WTC11 (cell line): ENCODE measurements at places on chromosomes 11 and 22. TPM values are rescaled to one million over a fixed set of nuclear protein-coding genes. Genes with fewer than 3 reads are reported as not detected.

Gene PATE2
- total RNA-seq, result not detected in 3 replicates

Gene DSCAML1
- 0.25 to 0.90 TPM (median 0.82 TPM) in 3 replicates for total RNA-seq

Gene DLG2
- 12.9 to 17.5 TPM (median 15.2 TPM) in 3 replicates for total RNA-seq

Gene MCHR1
- total RNA-seq, result 0.57 to 1.0 TPM (median 0.69 TPM) in 3 replicates

Gene LINC01488
- total RNA-seq, result not detected in 3 replicates

Gene ROBO4
- 0.07 to 0.13 TPM (median 0.09 TPM) in 3 replicates for total RNA-seq

Gene SYT13
- total RNA-seq, result 10.8 to 15.1 TPM (median 12.0 TPM) in 3 replicates

Gene C11orf86
- 0.44 to 0.87 TPM (median 0.68 TPM) in 3 replicates for total RNA-seq

Gene CRYBB3
- total RNA-seq, result 0.44 to 0.48 TPM in 2 of 3 replicates, not detected in the other

Gene KCNK4
- 0.25 to 0.74 TPM (median 0.48 TPM) in 3 replicates for total RNA-seq

Gene WNT7B
- total RNA-seq, result 0.18 to 0.33 TPM (median 0.23 TPM) in 3 replicates

Gene CHRM1
- not detected in 3 replicates for total RNA-seq

Gene BRSK2
- total RNA-seq, result 22.1 to 34.5 TPM (median 26.2 TPM) in 3 replicates

Gene C11orf58
- total RNA-seq, result 129 to 141 TPM (median 132 TPM) in 3 replicates

Gene OR2AG1
- not detected in 3 replicates for total RNA-seq

Gene RHOD
- total RNA-seq, result 13.1 to 16.3 TPM (median 15.9 TPM) in 3 replicates

Gene NCR3LG1
- 2.0 to 2.7 TPM (median 2.5 TPM) in 3 replicates for total RNA-seq

Gene OMP
- total RNA-seq, result 1.4 TPM in 1 of 3 replicates, not detected in the others

Gene NRIP3
- 3.9 to 4.5 TPM (median 4.4 TPM) in 3 replicates for total RNA-seq

Gene RCOR2
- total RNA-seq, result 77.4 to 98.3 TPM (median 92.0 TPM) in 3 replicates

Gene IGF2
- 1.5 to 2.7 TPM (median 2.6 TPM) in 3 replicates for total RNA-seq

Gene TMEM41B
- total RNA-seq, result 45.8 to 46.5 TPM (median 46.1 TPM) in 3 replicates

Gene C11orf91
- 0.22 TPM in 1 of 3 replicates, not detected in the others for total RNA-seq

Gene FAT3
- 25.3 to 30.9 TPM (median 25.8 TPM) in 3 replicates for total RNA-seq

Gene MPPED2
- 2.4 to 4.0 TPM (median 2.6 TPM) in 3 replicates for total RNA-seq

Gene TMEM121B
- 7.5 to 8.3 TPM (median 7.7 TPM) in 3 replicates for total RNA-seq

Gene SLC5A1
- total RNA-seq, result not detected in 3 replicates

Gene GPHA2
- 1.0 to 1.6 TPM (median 1.6 TPM) in 3 replicates for total RNA-seq
